ENCODE measurements at places on chromosomes 7 and 10.

- DNase-seq: no peak
These were observed 64.2 kb downstream of the HDAC9 start for GRCh38 chr7:18559756-18560155.

GRCh38 chr7:75621124-75621523 is 117.6 kb downstream of the HIP1 start:
- DNase-seq: no peak

GRCh38 chr7:104998040-104998752 is 15.8 kb upstream of the KMT2E start:
- no peak for DNase-seq

DNA sequence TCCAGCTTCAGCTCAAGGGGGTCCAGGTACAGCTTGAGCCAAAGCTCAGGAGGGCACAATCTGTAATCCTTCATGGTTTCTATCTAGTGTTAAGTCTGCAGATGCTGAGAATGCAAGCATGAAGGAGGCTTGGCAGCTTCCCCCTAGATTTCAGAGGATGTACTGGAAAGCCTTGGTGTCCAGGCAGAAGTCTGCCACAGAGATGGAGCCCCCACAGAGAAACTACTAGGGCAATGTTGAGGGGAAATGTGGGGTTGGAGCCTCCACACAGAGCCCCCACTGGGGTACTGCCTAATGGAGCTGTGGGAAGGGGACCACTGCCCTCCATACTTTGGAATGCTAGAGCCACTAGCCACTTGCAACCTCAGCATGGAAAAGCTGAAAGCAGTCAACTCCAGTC is 11.4 kb downstream of the ZNF25 start:
- DNase-seq: no peak

GRCh38 chr10:21090609-21091082 is 193.5 kb upstream of the NEBL start:
- no peak for DNase-seq

DNA sequence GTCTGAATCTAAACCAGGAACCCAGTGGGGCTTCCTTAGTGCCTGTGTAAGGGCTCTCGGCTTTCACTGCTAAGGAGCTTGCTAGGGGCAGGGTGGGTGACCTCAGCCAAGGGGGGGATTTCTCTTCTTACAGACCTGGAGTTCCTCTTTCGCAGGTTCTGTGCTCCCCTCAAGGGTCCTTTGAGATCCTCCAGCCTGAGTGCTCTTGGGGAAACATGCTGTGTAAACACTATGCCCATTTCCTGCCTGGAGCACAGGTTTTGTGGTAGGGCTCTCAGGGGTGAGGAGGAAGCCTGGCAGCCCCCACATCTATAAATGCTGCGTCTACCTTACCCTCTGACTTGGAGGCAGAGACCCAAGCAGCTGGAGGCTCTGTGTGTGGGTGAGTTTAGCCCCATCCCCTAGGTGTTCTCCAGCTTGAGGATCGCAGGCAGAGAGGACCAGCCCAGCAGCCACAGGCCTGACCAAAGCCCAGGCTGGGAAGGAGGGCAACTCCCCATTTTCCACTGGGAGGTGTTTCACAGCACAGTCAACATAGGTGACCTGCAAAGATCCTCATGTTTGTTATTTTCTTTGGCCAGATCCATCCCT is at the start of gene SFTPA1:
Gene SFTPA1, plus strand, starts transcription at position 339 of the 591 bp plus-strand sequence. CDS start 887 bp downstream, outside the sequence.
- DNase-seq: no peak

DNA sequence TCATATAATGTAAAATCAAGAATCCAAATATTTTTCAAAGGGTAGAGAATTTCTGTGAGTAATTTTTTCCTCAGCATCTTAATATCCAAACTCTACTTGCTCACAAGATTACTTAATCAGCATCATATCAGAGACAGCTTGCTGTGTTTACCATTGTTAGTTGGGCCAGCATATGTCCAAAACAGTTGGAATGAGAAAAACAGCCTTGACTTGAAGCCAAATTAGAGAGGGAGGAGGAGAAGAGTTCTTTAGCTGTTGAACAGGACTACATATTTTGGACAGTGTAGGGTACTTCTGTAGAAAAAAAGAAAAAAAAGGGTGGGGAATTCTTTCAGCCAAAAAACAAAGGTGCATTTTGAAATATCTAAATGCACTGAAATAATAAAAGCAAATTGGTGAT is 69.8 kb downstream of the HDAC9 start:
- no peak for DNase-seq

All from stimulated activated CD4-positive, alpha-beta T cell treated with anti-CD3 and anti-CD28 coated beads, Interleukin-1b, Interleukin-23, amount 100 ng/mL, for 1 hour (primary cell).